ENCODE measurements at places on chromosomes 11 and 22.
A peak's percentile ranks its signal among the peaks of the same experiment; 100 is the strongest.

GRCh38 chr22:45548991-45549761, 46.5 kb downstream of the FBLN1 start:
- DNase-seq = peak; percentile 86

GRCh38 chr22:17823226-17823625, 49.0 kb upstream of the BID start:
- no peak for DNase-seq

DNA sequence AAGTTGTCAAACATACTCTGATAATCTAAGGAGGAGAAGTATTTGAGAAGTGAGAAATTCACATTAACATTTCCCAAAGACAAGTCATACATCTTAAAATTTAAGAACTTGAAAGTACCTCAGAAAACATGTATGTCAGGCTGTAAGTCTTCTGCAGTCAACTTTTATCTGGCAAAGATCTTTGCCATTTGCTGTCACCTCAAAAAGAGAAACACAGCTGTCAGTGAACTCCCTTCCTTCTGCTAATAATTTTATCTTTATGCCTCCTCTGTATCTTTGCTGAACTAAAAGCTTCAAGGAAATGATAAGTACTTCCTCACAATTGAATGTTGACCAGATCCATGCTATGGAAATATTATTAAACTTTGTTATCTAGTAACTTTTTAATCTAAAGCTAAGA, 18.7 kb downstream of the TTC17 start:
- DNase-seq = no peak

- DNase-seq = no peak
These were observed 3.2 kb downstream of the C11orf54 start for GRCh38 chr11:93744669-93745004.

DNA sequence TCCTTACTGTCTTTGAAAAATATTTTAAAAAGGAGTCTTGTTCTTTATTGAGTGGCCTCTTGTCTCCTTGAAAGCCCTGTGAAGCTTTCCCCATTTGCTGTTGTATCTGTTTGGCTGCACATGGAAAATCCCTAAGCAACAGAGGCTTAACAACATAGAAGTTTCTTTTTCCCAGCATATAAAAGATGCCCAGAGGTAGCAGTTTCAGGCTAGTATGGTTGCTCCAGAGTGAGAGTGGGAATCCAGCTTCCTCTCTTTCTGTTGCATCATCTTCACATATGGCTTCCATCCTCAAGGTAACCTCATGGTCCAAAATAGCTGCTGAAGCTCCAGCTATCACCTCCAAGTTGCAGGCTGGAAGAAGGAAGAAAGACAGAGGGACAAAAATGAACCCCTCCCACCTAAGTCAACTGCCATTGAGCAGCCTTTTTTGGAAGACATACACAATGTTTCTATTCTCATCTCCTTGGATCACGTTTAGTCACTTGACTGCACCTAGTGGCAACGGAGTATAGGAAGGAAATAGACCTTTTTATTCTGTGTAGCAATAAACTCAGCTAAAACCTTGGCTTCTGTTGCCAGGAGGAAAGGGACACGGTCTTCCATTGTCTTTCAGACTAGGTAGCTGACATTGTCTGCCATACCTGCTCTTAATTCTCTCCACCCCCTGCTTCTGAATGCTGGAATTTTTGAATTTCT, 5.3 kb downstream of the CSF2RB start:
- no peak for DNase-seq

DNA sequence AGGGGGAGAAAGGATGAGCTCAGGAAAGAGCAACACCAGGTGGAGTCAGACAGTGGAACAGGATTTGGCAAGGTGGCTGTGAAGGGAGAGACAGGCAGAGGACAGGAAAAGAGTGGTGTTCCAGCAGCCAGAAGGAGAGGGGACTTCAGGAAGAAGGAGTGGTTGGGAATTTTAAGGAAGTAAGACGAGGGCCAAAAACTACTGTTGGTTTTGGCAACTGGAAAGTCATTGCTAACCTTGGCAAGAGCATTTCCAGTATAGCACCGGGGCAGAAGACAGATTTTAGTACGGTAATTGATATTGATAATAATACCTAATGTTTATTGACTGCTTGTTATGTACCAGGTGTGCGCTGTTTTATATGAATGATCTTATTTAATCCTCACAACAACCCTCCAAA, 15.4 kb upstream of the DDX6 start:
- no peak for DNase-seq

- DNase-seq = no peak
These were observed 98.7 kb upstream of the OR5AK2 start for GRCh38 chr11:56889986-56890385.

GRCh38 chr22:17703811-17704210, 65.3 kb downstream of the BCL2L13 start:
- no peak for DNase-seq

DNA sequence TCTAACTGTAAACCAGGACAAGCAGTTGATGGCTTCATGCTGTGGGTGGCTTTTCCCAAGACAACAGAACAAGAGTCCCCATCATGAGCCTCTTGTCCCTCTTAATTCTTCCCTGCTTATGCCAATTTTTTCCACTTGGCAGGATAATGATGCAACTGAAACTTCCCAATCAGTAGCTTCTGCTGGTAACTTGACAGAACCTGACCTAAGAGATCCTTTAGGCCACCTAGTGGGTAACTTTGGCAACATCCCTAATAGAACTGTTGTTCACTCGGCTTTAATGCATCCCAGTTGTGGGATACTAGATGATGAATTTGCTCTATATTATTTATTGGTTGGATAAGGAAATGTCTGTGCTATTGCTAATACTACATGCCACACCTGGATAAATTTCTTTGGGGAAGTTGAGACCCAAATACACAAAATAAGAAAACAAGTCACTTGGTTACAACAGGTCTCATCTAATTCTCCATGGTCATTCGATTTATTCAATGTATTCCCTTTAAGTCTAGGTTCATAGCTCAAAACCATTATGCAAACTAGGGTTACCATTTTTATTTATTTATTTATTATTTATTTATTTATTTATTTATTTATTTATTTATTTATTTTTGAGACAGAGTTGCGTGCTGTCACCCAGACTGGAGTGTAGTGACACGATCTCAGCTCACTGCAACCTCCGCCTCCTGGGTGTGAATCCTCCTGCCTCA, 41.4 kb upstream of the NFAM1 start:
- DNase-seq = peak; percentile 35

GRCh38 chr22:39255449-39256185, 10.8 kb upstream of the PDGFB start:
- DNase-seq = no peak

- DNase-seq = no peak
These were observed 45.6 kb downstream of the PISD start for GRCh38 chr22:31616315-31616980.

DNA sequence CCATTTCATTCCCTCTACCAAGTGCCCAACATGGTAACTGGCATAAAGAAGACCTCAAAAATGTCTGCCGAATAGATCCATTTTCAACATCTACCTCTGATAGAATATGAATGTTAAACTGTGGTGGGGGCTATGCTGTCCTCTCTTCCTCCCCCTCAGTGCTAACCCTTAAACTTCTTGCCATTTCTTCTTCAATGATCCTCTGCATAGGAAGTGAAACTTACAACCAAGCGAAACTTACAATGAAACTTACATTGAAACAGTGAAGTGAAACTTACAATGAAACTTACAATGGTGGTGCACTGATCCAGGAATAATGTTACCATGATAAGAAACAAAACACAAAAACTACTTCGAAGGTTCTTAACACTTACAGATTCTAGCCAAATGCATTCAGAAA, 4.7 kb downstream of the RTCB start:
- DNase-seq = no peak

DNA sequence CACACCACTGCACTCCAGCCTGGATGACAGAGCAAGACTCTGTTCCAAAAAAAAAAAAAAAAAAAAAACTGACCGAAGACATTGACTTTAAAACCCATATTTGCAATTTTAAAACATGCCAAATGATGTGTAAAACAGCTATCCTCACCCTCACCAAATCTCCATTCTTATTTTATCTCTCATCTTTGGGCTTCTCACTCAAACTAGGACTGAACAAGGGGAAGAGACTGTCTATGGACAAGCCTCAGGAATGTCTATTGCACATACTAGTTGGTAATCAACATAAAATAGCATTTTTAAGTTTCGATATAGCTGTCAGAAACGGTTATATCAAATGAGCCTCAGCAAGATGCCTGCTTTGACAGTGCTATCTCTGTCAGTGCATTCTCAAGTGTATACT, 7.9 kb upstream of the CHRNA10 start:
- no peak for DNase-seq

GRCh38 chr11:37946155-37946766, 1348.2 kb upstream of the RAG2 start:
- DNase-seq = peak; percentile 16

- DNase-seq = no peak
These were observed 11.9 kb upstream of the CERK start for GRCh38 chr22:46749682-46750529.

- no peak for DNase-seq
These were observed 379.4 kb downstream of the DYNC2H1 start for GRCh38 chr11:103488579-103488978.

DNA sequence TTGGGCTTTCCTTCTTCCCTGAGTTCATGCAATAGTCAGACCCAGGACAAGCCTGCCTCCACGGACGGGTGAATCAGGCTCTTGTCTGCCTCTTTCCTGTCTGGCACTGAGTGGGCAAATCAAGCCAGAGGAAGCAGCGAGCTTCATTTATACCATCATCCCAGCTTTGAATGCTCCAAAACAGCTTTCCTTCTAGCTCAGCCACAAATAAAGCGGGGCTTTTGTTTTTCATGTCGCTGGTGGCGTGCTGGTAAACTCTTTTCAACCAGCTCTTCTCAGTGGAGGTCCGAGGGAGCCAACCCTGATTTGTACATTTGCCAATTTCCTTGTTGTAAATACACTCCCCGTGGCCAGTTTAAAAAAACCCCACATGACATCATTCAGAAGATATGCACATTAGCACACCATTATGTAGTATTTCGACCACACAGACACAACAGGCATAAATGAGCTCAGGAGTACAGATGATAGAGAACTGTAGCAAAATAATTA, 8.6 kb downstream of the C11orf91 start:
- peak; percentile 89 for DNase-seq

DNA sequence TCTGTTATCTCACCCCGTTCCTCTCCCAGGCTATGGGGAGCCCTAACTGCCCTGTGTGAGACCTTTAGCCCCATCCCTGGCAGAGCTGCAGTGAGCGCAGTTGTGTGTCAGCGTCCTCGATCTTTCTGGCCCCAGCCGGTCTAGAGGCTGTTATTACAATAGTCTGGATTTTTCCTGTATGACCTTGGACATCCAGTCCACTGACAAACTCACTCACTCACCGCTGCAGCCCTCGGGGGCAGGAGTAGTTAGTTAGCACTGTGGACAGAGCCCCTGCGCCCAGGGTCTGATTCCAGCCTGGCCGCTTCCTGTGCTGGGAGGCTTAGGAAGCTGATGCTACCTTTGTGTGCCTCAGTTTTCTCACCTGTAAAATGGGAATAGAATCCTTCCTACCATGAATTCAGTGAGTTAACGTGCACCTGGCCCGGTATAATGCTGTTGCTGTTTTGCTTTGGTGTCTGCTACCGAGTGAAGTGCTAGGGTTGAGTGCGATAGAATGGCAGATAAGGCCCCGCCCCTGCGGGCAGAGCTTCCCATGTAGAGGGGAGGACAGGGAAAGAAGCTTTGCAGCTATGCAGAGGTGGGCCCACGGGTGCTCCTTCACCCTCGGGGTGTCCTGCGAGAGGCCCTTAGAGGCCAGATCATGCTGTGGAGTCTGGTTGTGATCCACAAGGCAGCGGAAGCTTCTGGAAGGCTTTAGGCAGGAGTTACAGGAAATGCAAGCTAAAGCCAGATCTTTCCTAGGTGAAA, 3.0 kb downstream of the LRP5 start:
- no peak for DNase-seq

DNA sequence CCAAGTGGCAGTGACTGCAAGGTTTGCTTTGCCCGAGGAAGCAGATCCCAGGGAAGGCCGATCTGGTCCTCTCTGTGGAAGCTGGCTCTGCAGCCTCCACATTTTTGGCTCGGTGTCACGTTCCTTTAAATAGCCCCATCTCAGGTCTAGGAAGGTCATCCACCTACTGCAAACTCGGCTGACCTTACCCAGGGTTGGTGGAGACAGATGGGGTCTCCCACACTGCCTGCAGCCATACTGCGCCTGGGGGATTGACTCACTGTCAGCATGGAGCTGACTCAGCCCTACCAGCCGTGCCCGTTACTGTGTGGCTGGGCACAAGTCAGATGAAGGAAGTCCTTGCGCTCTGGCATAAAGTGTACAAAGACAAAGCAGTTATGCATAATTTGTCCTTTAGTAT, 16.9 kb downstream of the CDPF1 start:
- no peak for DNase-seq

DNA sequence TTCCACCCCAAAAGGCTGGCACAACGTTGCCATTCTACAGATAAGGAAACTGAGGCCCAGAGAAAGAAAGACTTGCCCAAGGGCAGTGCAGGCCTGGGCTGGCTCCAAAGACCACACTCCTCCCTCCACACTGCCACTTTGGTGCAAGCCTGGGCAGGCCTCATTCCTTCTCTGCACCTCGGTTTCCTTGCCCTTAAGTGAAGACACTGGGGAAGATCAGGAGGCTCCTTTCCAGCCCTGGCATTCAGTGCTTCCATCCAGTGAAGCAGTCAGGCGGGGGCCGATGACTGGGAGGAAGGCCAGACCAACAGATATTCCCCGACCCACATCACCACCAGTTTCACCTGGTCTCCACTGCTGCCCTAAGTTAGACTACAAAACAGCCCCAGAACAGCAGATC, 18.3 kb upstream of the TCF20 start:
- DNase-seq = no peak

All from fibroblast of the conjunctiva (primary cell).